Renal cortical epithelial cell (primary cell): ENCODE measurements at places on chromosomes 3 and 15.

DNA sequence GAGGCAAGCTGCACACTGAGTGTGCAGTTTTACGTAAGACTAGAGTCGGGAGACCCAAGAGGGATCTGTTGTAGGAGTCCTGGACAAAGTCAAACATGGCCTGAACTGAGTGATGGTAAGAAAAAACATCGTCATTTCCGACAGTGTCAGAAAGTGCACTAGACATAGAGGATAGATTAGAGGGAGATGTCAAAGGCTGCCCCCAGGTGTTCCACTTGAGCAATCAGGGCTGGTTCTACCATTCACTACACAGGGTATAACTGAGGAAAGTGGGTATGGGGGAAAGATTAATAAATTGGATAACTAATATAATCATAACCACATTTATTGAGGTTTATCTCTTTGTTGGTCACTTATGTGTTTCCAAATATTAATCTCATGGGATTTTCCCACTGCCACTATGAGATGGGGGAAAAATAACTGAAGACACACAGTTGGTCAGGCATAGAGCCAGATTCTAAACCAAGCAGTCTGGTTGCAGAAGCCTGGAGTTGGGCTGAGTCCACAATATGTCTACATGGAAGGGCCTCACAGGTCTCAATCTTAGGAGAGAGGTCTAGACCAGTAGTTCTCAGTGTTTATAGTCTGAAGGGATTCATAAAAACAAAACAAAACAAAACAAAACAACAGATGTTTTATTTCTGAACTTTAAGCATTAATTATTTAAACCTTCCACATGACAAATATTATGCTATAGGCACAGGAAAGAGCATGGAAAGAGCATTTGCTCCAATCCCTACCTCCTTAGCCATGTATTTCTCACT, 766.5 kb downstream of the NTRK3 start:
- no peak for DNase-seq

GRCh38 chr3:71978150-71978721, 193.3 kb upstream of the PROK2 start:
- peak; percentile 70 for DNase-seq

DNA sequence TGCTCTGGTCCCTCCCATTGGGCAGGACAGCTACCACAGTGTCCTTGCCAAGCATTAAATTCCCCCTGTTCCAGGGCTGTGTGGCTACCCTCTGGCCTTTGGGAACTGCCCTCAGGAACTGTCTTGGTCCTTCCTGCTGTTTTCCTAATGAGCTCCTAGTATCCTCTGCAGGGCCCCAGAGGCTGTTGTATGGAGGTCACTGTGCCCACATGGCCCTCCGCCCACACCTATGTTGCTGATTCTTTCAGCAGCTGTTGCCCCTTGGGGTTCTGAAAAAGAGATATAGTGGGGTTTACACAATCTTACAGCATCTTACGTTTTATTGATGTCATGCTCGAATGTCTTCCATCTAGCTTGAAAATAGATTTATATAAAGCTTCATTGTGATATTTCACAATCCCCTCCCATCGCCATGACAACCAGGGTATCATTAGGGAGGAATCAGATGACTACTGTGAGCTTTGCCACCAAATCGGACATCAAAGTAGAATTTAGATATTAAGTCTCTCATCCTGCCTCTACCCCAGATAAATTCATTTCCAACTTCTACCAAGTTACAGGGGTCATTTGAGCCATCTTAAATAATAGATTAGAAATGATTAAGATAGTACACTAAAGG, 97.1 kb upstream of the NR2E3 start:
- no peak for DNase-seq

DNA sequence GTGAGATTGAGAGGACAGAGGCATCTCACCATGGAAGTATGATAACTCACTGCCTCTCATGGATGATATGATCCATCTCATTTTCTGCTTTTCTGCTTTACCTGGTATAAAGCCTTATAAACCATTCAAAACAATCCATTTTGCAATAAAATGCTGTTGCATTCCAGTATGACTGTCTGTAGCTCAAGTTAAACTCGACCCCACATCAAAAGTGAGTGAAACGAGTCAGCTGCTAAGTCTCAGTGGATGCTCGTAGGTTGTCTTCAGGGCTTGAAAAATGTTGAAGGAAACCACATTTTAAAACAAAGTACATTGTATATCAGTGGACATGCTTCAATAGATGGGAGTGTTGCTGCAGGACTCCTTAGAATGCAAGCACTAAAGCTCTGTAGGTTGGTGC, 839.0 kb downstream of the TUSC7 start:
- peak; percentile 75 for DNase-seq

DNA sequence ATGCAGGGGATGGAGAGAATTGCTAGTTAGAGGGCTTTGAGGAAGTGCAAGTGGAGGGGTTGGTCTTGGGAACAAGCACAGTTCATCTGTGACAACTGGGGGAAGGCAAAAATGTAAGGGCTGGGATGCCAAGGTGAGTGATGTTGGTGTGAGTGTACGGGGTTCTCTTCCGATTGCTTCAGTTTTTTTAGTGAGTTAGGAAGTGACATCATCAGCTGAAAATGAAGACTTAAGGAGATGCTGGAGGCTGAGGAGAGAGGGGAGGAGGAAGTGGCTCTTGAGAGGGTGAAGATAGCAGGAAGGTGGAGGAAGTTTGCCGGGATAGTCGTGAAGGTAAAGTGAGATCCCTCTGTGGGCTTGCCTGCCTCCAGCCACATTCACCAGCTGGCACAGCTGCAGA, 12.7 kb downstream of the TICRR start:
- peak; percentile 21 for DNase-seq

GRCh38 chr3:194740859-194741491, 55.3 kb downstream of the FAM43A start:
- peak; percentile 93 for DNase-seq

DNA sequence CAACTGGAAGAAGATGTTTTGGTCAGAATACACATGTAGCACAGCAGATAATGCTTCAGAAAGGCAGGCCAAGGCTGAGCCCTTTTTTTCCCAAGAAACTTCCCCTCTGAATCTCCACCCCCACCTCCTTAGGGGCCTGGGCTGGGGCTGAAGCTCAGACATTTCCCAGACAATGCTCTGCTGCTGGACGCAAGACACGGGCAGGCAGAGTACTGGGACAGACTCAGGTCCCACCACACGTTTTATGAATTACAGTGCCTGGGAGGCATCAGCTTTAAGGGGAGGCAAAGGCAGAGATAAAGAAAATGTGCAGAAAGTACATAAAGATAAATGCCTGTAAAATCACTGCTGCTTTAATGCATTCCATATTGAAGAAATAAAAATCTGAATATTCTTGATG, 479.4 kb downstream of the ERC2 start:
- no peak for DNase-seq

GRCh38 chr3:107426223-107426622, 49.0 kb downstream of the CCDC54 start:
- no peak for DNase-seq

- peak; percentile 46 for DNase-seq
Observed at GRCh38 chr3:37308247-37308646, 133.9 kb upstream of the LRRFIP2 start.

DNA sequence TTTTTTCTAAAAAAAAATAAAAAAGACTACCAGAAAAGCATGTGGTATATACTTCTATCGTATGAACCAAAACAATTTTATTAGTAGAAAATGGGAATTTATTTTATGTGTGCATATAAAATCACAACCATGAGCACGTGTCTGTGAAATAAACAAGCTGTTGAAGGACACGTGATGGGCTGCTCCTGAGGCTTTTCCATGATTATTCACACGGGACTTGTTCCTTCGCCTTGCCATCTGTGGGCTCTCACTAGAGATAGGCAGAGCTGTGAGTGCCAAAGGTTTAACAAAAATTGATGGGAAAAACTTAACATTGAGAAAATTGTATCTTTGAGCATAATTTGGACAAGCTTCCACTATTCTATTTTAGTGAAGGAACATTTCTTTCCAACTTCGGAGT, 12.4 kb upstream of the ETV5 start:
- no peak for DNase-seq

- no peak for DNase-seq
Observed at GRCh38 chr3:193819117-193820010, 226.4 kb downstream of the OPA1 start.

- no peak for DNase-seq
Observed at GRCh38 chr3:12966847-12967605, 106.2 kb downstream of the IQSEC1 start.

- DNase-seq: peak; percentile 2
Observed at GRCh38 chr3:76724706-76725105, 315.2 kb upstream of the ROBO2 start.

GRCh38 chr3:27869152-27869551, 147.0 kb upstream of the EOMES start:
- no peak for DNase-seq

GRCh38 chr3:10303785-10304184, 11.0 kb upstream of the GHRL start:
- DNase-seq: no peak

GRCh38 chr3:133928903-133929607, 33.4 kb upstream of the RAB6B start:
- no peak for DNase-seq

GRCh38 chr3:40608091-40608490, 83.3 kb downstream of the ZNF621 start:
- DNase-seq: peak; percentile 81

DNA sequence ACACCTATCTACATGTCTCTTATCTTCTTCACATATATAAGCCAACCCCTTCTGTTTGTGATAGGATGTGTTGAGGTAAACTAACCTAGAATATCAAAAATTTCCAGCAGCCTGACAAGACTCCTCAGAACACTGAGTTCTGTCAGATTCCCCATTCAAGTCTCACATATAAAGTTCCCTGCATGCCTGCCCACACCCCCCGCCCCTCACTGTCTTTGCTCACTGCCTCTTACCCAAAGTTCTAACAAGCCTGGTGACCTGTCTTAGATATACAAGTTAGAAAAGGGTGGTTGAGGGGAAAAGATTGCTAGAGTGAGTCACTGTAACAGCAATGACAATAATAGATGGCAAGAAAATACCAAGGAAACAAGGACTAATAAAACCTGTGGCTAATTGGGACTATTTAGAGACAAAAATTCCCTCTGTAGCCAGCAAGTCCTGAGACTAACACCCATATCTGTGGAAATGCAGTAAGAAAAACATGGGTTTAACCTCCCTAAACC, 40.1 kb downstream of the FBXO22 start:
- peak; percentile 61 for DNase-seq

GRCh38 chr3:142445816-142446254, 2.0 kb downstream of the XRN1 start:
- peak; percentile 33 for DNase-seq

GRCh38 chr15:68695061-68695595, 116.3 kb downstream of the CORO2B start:
- no peak for DNase-seq

- DNase-seq: no peak
Observed at GRCh38 chr3:153848702-153849101, 272.5 kb upstream of the ARHGEF26 start.

DNA sequence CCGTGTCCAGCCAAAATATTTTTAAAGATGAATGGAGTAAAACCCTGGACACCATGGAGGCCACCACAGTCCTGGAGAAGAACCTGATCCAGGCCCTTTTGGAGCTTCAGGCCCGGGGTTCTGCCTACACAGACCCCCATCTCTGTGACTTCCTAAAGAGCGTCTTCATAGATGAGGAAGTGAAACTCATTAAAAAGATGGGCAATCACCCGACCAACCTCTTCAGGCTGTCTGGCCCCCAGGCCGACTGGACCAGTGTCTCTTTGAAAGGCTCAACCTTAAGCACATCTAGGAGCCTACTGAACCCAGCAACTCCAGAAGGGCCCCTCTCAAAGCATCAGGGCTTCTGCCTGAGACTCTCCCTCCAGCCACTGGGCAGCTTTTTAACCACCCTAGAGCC, 107.9 kb upstream of the FAM174B start:
- DNase-seq: no peak

DNA sequence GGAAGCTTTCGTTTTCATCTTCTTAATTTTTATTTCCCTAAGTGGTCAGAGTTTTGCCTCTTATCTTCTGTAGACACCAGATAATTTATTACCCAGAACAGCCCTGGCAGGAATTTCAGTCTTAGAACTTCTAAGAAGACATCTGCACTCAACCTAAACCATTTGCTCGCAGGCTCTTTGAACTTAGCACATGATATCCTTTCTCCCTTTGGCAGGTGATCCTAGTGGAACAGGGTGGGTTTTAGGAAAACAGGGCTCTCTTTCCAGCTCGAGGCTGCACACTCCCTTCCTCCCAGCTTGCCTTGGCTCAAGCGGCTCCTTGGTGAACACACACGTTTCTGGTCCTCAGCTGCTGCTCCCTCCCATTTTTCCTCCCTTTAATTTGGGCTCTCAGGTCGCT, 116.5 kb downstream of the THSD4 start:
- no peak for DNase-seq

GRCh38 chr15:42349186-42349585, 10.1 kb upstream of the CAPN3 start:
- no peak for DNase-seq

DNA sequence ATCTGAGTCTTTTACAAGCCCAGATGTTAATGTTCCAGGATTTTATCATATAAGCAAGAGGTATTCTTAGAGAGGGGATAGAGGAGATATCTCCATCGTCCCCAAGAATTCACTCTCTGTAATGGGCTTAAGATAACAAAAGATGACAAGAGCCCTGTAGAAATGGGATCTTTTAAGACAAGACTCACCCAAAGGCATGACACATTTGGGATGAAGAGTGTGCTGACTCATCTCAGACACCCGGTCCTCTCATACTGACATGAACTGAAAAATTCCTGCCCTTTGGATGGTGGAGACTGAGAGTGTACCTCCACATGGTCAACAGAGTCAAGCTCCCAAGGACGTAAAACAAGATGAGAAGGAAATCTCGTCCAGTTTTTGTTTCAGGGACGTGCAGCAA, 11.0 kb downstream of the LEKR1 start:
- DNase-seq: no peak

- no peak for DNase-seq
Observed at GRCh38 chr15:89379818-89380217, 45.2 kb upstream of the POLG start.

- peak; percentile 57 for DNase-seq
Observed at GRCh38 chr3:40299721-40300335, 9.7 kb upstream of the EIF1B start.

- no peak for DNase-seq
Observed at GRCh38 chr3:188506446-188506845, 352.5 kb downstream of the LPP start.

DNA sequence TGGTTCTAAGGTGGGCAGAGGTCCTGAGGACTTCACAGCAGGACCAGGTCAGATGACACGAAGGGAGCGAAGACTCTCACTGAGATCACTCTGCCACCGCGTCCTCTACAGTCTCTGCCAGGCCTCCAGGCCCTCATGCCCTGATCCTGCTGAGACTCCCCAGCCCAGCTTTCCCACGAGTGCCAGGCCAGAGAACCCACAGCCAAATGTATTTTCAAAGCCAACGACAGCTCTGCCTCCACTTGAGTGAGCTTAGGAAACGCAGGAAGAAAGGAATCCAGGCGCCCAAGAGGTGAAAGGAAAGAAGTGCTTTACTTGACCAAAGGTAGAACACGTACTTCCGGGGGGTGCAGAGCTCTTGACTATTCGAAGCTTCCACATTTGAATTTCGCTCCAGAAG, 275.0 kb downstream of the XXYLT1 start:
- no peak for DNase-seq
